Left ventricle myocardium inferior (tissue), 1 donor: ENCODE measurements at places on chromosomes 16 and 17.
A peak's percentile ranks its signal among the peaks of the same experiment; 100 is the strongest.

DNA sequence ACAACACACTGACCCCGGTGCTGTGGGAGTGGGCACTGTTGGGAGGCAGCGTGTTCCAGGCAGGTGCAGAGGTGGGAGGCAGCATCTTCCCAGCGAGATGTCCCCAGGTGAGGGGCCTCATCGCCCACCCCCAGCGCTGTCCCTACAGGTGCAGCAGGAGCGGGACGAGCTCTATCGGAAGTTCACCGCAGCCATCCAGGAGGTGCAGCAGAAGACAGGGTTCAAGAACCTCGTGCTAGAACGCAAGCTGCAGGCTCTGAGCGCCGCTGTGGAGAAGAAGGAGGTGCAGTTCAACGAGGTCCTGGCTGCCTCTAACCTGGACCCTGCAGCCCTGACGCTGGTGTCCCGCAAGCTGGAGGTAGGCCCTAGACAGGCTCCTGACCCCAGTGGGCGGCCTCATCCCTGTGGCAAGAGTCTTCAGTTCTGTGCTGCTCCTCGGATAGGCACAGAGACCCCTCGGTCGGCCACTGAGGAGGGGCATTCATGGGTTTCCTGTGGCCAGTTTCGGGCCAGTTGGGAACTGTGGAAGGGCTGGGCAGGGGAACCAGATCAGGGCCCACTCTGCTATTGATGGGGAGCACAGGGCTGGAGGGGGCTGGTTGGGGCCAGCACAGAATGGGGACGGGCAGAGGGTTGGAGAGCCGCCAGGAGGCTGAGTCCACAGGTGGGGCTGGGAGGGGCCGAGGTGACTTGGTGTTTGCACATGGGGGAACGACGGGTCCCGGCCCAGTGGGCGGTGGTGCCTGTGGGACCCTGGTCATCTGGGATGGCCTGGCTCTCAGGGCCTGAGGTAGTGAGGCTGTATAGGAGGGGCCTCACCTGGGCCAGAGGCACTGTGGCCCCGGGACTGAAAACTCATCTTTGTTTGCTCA lies 21.1 kb upstream of the DBNDD1 start:
- no peak for DNase-seq

DNA sequence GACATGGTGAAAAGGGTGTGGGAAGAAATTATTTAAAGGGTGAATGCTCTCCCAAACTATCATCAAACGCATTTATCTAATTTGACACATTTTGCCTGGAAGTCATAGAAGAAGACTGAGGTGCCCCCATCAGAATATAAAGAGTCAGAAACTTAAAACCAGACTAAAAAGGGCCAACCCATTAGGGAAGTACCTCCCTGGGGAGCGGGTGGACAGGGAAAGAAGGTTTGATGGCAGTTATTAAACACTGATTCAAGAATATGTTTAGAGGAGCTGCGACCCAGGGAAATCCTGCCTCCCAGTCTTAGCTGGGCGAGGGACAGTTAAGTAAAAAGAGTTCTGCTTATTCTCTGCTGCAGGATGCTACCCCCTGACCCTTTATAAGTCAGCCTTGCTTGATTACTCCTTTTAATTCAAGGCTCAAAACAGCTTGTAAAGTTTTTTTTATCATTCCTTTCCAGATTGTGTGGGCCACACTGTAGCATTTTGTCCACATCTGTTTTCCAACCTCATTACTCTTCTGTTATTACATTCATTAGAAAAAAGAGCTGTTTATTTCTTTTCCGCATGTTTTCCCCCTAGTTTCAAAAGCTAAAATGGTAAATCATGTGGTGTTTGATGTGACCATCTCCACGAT lies 138.5 kb upstream of the TBX2 start:
- DNase-seq: no peak

DNA sequence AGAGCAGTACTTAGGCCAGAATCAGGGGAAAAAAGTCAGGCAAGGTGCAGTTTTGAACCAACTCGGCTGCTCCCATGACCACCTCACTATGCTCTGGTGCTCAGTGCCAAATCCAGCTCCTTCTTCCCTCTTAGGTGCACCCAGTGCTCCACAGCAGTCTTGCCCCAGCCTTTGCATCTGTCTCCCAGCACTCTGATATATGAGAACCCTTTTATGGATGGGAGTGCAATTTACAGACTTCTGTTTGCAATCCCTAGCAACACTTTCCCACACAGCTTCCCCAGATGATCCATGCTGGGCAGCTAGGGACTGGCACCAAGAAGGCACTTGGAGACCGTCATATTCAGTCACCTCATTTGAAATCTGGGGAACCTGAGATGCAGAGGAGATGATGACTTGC lies 267.9 kb upstream of the CCL2 start:
- DNase-seq: no peak

DNA sequence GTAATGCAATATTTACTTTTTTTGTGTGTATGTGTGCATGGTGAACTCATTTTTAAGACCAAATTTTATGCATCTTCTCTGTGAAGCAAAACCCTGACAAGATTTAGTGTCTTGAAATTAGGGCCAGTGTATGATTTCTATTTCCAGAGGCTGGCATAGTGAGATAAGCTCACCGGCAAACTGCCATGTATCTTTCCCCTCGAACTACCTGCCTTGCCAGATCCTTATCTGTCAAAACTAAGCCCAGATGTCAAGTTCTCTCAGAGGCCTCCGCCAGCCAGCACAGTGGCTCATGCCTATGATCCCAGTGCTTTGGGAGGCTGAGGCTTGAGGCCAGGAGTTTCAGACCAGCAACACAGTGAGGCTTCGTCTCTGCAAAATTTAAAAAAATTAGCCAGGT lies 10.0 kb downstream of the USP32 start:
- no peak for DNase-seq

- DNase-seq: peak; percentile 25
These were observed 38.3 kb upstream of the HAPSTR1 start for GRCh38 chr16:9053006-9053601.

DNA sequence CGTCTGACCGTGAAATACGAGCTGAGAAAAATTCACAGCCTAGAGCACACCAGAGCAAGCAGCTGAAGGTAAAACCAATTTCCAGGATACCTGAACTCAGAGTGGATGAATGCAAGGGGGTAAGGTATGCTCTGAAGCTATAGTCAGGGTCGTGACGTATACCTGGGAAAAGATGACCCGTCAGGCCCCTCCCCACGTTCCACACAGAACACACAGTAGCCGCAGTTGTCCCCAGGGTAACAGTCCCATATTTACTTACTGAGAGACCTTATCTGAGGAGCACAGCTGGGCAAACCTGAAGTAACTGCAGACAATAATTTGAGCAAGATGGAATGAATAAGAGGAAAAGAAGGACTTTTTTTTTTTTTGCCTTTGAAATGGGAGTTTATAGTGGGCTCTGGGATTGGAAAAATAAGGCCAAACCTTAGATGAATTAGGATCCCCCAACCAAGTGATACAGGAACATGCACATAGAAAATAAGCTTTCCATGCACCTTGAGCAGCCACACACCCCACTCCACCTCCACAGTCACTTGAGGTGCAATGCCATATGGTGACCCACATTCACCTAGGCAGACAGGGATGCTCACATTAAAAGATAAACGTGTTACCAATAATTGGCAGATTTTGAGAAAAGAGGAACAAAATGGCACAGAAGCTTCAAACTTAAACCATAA lies 38.0 kb downstream of the ABCA6 start:
- no peak for DNase-seq

- no peak for DNase-seq
These were observed 2.8 kb upstream of the DNAI2 start for GRCh38 chr17:74271281-74271680.

- DNase-seq: no peak
These were observed 440.6 kb downstream of the CDH8 start for GRCh38 chr16:61595605-61596004.

DNA sequence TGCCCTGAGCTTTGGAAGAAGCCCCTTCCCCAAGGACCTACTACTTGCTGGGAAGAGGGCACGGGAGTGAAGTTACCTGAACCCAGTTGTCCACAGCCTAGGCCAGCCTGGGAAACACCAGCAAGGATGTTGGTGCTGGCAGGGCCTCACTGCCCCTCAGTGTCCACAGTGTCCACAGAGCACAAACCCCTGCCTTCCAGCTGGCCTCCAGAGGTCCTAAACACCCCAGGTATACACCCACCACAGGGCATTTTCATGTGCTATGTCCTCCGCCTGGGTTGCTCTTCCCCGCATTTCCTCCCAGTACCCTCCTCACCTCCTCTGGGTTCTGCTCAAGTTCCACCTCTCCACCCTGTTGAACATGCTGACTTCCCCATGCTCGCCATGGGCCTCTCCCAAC lies 4.2 kb upstream of the PEMT start:
- DNase-seq: no peak

DNA sequence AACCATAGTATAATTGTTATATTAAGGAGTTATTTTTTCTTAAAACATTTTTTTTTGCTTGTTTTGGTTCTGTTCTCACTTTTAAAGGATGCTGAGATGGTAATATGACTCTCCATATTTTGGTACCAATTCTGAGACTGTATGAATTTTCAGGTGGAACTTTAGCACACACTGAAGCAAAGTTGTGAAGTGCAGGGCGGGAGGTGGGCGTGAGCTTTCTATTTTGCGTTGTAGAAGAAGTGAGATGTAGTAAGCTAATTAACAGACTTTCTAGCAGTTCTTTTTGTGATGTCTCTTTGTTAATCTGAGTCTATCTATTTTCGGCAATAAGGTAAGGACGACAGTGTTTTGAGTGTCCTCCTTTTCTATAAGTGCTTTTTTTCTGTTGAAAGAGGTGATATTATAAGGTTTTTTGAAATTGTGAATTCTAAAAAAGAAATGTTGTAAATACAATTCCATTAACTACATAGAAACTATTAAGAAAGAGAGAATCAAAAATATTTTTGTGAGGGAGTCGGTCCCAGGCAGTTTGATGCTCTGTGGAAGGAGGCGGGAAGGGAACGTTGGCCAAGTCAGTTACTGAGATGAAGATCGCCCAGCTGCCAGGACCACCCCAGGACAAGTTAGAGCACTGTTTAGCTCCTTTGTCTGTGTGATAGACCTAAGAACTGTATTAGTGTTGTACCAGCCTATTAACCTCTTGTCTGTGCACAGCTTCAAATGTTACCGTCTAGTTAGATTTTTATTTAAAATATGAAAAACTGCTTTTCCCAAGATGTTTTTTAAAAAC lies 65.0 kb downstream of the CCDC182 start:
- no peak for DNase-seq

DNA sequence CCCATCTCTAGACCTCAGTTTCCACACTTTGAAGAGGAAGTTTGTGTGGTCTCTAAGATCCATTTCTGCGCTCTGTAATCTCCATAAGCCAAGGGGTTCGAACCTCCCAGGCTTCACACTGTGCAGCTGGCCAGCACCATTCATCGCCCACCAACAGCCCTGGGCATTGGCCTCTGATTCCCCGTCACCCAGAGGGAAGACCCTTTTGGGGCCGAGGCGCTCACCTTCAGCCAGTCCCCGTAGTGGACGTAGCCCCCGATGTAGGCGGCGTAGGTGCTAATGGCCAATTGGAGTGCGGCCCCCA lies 678 bp downstream of the TMEM101 start:
- DNase-seq: no peak

DNA sequence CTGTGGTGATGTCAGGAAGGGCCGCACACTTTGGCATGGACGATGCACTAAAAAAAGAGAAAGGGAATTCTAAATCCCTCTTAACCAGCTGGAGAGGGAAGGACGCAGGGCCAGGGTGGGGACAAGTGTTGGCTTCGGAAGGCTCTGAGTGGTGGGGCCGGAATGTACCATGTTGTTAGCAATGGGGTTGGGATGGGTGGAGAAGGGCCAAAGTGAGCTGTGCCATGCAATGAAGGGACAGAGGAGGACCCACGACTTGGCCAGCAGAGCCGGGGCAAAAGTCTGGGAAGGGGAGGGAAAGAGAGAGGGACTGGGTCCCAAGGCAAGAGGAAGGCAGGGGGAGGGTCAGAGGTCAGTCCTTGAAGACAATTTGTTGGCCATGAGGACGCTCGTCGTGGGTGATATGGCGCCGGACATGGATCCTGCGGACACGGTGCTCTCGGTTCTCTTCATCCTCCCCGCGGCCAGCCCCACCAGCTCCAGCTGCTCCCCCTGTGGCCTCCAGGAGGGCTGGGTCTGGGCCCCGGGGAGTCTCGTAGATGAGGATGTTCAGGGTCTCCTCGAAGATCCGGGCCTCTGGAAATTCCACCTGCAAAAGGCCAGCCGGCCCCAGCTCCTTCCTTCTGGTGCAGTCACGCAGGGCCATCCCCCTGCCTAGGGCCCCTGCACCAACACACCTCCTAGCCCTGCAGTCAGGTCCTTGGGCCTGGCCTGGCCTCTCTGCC lies 6.4 kb downstream of the ASPHD1 start:
- DNase-seq: no peak

- DNase-seq: no peak
These were observed 6.0 kb downstream of the WFIKKN2 start for GRCh38 chr17:50841277-50841948.

- DNase-seq: no peak
These were observed 4.2 kb upstream of the GAA start for GRCh38 chr17:80097127-80097621.

DNA sequence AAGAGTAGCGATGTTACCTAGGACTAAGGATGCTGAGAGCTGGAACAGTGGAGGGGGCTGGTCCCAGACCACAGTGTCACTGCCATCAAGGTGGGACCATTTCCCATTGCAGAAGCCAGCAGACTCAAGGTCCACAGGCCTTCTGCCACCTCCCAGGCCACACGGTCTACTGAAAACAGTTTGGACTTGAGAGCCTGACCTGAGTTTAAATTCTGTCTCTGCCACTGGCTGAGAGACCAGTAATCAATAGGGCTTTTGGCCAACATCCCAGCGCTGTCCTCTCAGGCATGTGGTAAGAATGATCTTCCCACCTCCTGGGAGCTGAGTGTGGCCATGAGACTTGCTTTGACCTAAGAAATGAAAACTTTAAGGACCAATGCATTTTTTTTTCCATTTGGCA lies 331.4 kb upstream of the CDH5 start:
- no peak for DNase-seq

DNA sequence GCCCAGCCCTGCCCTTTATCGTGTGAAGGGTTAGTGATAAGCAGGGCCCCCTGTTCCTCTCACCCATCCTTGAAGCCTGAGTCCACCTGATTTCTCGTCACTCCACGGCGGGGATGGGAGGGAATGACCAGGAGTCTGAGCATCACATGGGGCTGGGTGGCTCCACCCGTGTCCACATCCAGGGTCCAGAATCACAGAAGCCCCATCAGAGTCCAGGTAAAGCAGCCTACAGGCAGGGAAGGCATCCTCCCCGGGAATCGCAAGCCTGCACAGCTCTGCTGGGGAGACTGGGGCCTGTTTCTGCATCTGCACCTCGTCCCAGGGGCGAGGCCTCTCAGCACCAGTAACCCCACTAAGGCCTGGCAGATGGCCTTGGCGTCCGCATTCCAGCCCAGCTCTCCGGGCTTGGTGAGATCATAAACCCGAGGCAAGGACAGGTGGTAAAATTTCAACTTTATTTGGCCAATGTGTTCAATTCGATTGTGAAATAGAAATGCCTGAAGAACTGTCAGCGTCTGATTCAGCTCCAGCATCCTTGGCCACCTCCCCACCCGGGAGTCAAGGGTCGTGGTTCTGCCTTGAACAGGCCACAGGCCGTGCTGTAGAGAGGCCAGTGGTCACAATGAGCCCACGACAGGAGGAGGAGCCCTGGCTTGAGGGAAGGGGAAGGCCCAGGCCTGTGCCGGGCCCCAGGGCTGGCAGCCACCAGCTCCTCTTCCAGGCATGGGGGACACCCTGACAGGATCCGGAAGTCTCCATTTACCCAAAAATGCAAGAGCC lies 8.1 kb upstream of the PPP1R27 start:
- no peak for DNase-seq

GRCh38 chr17:47999582-47999981 lies 28.7 kb downstream of the CDK5RAP3 start:
- no peak for DNase-seq
